ENCODE measurements at places on chromosomes 3 and 15. TPM values are rescaled to one million over a fixed set of nuclear protein-coding genes. Genes with fewer than 3 reads are reported as not detected.

The HRH1 gene
- 5.9 TPM for total RNA-seq

The SAMD7 gene
- total RNA-seq = not detected

- DNase-seq = no peak
Measured at GRCh38 chr3:123099331-123100192, 32.7 kb downstream of the PDIA5 start.

DNA sequence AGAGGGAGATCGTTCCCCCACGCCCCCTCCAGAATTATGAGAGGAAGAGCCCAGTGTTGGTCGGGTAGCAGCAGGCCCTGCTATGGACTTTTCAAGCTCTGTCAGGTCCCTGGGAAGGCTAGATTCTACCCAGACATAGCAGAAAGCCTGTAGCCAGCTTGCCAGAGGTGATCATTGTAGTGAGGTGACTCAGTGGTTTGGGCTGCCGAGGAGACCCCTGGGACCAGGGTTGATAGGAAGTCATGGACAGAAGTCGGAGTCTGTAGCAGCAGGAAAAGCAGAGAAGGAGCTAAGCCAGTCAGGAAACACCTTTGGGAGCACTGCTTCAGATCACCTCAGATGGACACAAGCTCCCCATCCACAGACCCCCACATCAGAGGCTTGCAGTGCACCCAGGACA is 67.7 kb downstream of the CCNL1 start:
- no peak for DNase-seq

DNA sequence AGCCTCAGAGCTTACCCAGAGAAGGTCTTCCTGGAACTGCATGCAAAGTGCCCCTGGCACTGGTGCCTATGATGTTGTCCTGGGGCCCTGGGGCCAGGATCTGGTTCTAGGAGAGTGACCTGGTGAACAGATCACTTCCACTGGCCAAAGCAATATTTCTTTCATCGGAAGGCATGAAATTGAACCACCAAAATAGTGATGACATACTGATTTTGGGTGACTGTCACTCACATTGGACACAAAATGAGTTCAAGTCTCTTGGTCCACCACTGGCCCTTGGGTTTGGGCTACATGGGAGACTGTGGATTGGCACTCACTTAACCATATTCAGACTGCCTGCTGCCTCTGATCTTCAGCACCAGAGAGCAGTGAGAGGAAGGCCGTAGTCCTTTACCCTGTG is 549.3 kb upstream of the PPP2R3A start:
- no peak for DNase-seq

GRCh38 chr15:88400591-88401250 is 66.5 kb downstream of the MRPL46 start:
- no peak for DNase-seq

Measured in left lung (tissue), 14 donors.